Stimulated activated CD4-positive, alpha-beta T cell treated with anti-CD3 and anti-CD28 coated beads, Interleukin-4, amount 100 ng/mL, for 48 hours (primary cell): ENCODE measurements at places on chromosomes 2 and 18.
A peak's percentile ranks its signal among the peaks of the same experiment; 100 is the strongest.

DNA sequence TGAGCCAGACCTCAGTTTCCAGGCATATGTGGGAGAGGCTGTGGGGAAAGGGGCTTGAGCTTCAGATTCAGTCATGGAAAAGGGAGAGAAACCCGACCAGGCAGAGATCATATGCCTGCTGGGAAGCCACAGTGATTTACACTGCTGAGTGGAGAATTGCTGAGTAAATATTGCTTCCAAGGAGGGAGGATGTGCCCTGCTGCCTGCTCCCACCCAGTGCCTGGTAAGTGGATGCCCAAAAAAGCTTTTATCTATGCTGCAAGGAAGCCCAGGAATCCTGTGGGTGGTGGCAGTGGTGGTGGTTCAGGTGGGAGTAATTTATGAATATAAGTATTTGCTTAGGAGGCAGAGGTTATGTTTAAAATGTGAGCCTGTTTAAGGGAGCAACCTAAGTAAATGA, 39.5 kb downstream of the INO80C start:
- DNase-seq, result no peak

DNA sequence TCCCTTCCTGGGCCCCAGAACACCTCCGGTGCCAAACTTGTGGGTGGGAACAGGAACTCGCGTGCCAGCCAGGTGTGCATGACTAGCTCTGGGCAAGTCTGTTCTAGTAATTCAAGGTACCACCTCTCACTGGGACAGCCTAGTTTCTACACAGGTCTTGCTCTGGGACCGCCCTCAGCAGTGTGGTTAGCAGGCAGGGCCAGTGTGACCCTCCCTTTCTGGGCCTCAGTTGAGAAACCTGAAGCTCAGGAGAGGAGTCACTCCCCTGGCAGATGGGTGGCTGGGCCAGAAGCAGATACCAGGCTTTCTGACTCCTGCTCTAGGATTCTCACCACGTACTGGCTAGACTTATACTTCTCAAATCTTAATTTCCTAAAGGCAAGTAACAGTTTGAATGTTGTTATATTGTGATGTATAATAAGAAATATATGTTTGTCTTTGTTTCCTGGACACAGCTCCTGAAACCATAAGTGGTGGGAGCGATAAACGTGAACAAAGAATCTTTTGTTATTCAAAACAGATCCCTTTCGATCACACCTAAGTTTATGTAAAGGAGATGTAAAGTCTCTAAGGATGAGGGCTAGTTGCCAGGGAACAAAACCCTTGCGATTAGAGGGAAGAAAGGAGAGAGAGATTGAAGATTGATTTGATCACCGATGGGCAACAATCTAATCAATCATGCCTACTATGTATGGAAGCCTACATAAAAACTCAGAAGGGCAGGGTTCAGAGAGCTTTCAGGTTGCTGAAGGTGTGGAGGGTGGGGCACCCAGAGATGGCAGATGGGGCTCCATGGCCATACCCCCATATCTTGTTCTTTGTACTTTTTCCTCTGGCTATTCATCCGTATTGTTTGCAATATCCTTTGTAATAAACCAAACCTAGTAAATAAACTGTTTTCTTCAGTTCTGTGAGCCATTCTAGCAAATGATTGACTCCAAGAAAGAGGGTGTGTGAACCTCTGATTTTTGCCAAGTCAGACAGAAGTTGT, 952 bp upstream of the UGT1A6 start:
- no peak for DNase-seq

- DNase-seq, result no peak
Measured at GRCh38 chr2:64769392-64770044, 115.8 kb upstream of the SERTAD2 start.

GRCh38 chr2:77104554-77104953, 417.6 kb downstream of the LRRTM4 start:
- DNase-seq, result no peak

GRCh38 chr2:60410456-60411146, 142.9 kb downstream of the BCL11A start:
- no peak for DNase-seq

- DNase-seq, result no peak
Measured at GRCh38 chr2:30226144-30227032, 4.9 kb upstream of the LBH start.

DNA sequence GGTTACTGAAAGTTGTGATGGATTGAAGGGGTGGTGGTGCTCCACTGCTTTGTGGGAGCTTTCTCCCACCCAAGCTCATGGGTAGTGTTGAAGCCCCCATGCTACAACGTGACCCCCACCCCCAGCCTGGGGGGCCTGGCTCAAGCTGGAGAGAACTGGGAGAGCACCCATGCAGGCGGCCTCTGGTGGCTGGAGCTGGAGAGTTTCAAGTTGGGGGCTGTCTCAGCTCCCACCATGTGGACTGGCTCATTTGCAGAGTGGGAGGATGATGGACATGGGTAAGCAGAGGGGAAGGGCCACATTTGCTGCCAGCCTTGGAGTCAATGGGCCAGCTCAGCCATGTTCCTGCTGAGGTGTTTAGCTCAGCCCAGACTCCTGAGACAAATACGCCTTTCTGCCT, 62.8 kb downstream of the INPP4A start:
- no peak for DNase-seq

DNA sequence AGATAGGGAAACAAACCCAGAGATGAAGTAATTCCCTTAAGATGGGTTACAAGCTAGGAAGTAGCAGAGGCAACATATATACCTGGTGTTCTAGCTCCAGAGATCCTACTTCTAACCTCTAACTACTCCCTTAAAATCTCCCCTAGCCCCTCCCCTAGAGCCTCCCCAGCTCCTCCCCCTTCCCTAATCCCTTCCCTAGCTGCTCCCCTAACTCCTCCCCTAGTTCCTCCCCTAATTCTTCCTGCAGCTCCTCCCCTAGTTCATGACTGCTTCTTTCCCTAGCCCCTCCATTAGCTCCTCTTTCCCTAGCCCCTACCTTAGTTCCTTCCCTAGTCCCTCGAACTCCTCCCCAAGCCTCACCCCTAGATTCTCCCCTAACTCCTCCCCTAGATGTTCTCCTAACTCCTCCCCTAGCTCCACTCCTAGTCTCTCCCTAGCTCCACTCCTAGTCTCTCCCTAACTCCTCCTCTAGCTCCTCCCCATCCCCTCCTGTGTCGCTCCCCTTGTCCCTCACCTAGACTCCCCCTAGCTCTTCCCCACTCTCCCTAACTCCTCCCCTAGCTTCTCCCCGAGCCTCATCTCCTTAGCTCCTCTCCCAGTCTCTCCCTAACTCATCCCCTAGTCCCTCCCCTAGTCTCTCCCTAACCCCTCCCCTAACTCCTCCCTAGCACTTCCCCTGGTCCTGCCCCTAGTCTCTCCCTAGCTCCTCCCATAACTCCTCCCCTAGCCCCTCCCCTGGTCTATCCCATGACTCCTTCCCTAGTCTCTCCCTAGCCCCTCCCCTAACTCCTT, 108.9 kb downstream of the CD226 start:
- peak; percentile 6 for DNase-seq

- DNase-seq, result no peak
Measured at GRCh38 chr2:96799623-96799935, 16.5 kb upstream of the CNNM3 start.

GRCh38 chr2:239106314-239106908, 258.5 kb downstream of the TWIST2 start:
- no peak for DNase-seq

DNA sequence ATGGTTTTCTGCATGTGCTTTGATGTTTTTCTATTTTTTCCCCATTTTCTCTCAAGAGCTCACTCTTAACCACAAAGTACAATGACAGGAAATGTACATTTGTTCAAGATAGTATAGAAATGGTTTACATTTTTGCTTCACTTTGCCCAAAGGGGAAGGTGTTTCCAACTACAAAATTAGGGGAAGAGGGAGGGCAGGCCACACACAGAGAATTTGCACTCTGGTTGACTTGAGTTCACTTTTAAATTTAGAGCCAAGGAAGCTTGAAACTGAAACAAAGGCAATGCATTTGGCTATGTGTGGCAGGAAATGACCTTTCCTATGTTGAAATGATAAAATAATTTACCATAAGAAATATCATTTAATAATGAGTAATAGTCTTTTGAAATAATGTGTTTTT, 19.1 kb upstream of the VIT start:
- no peak for DNase-seq

DNA sequence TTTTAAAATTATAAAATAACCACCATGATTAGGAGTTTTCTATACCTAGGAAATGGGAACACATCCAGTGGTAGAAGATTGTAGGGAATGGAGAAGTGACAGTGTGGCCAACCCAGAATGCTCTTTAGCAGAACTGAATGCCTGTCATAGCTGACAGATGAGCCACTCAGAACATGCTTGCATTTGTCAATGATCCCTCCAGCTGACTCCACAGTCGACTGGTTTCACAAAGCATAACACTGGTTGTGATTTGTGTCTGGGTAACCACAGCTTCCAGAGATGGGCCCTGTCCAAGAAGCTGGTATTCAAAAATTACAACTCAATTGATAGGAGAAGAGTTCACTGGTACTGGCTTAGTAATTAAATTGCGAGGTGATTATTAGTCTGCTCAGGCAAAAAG, 9.0 kb upstream of the CTIF start:
- no peak for DNase-seq

GRCh38 chr2:69733342-69734034, 8.4 kb upstream of the ANXA4 start:
- DNase-seq, result no peak

DNA sequence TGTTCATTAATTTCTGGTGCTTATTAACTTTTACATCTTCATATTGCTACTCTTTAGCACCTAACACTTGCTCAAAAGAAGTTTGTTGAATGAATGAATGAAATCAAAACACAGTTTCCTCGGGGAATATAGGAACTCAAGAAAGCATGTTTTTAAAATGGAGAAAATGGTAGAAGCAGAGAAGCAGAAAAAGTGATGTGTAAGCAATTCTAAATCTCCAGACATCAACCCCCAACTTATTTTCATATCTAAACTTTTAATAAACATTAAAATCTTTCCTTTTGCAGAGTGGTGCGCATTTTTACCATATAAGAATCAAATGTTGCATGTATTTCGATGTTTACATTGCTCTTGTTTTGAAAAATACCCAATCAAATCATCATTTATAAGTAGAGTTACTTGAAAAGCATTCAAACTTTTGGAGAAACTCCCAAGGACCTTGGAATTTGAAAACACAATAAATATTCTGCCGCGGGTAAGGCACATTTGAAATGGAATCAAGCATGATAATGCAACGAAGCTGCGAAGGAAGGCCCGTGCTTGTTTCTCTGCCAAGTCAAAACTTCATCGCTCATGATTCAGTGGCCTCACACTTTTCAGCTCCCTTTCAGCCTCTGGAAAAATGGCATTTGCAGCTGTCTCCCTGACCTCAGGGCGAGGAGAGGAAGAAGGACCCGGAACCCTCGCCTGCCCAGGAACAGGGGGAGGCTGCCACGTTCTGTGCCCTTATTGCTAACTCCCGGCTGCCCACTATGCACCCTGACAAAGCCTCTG, 26.7 kb upstream of the SMIM21 start:
- no peak for DNase-seq

- no peak for DNase-seq
Measured at GRCh38 chr18:25739376-25739775, 351.0 kb downstream of the SS18 start.

DNA sequence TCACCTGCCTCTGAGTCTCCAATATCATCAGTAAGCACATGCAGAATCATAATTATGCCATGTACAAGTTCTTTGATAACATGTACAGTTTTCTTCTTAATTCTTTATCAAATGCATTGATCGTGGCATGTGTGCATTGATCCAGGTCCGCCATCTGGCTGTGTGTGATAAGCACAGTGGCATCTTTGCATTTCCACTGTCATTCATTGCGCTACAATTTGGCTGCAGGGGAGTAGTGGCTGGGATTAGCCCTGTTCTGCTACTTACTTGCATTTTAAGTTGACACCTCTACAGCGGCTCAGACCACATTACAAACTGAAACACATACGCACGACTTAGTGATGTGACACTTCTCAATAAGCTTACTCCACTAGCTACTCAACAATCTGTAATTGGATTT, 83.6 kb upstream of the OTX1 start:
- no peak for DNase-seq

DNA sequence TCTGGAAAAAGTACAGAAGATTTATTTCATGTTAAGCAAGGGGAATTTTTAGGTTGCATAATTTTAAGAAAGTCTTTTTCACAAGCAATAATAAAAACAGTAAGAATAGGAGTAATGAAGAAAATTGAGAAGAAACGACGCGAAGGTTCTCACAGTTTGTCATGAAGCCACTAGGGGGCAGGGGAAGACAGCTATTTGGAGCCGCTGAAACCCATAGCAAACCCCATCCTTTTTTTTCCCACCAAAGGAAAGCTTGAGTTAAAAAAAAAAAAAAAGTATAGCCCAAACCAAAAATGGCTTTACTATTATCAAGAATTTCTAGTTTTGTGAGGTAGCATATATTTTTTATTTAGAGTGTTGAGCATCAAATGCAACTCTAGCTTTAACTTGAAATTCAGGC, 300.9 kb downstream of the PHLPP1 start:
- DNase-seq, result peak; percentile 24

DNA sequence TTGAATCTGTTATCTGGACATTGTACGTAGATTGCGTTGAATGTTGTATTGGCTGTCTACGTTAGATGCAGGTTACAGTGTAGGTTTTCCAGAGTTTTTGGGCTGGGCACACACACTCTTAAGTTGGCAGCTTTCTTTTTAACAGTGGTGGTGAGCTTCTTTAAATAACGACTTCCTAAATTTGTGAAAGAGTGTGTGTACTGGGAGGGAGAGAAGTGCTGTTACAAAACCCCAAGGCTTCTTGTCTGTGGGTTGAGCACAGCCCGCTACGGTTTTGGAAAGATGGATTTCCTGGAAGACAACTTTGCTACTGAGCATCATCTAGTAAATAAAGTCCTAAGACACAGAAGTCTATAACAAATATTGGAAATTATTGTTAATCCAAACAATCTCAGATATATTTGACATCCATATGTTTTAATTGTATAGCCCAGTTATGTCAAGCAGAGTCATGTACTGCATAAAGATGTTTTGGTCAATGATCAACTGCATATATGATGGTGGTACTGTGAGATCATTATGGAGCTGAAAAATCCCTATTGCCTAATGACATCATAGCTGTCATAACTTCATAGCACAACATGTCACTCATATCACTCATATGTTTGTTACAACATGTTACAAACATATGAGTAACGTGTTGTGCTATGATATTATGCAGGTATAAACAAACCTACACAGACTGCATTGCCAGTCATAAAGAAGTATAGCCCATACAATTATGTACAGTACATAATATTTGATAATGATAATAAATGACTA, 7.9 kb upstream of the THUMPD2 start:
- no peak for DNase-seq

DNA sequence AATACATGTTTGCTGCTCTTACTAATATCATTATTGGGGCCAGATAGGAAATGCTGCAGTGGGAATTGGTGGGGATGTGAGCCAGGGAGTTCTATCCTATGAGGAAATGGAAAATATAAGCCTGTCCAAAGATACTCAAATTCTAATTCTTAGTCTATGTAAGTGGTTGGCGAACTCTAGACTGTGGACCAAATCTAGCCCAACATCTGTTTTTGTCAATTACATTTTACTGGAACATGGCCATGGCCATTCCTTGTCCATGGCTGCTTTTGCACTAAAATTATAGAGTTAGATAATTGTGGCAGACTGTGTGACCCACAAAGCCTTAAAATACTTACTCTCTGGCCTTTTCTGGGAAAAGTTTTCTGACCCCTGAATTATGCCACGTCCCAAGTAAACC, 113.3 kb downstream of the MGAT5 start:
- DNase-seq, result no peak

- DNase-seq, result no peak
Measured at GRCh38 chr18:49560624-49561288, 1.1 kb upstream of the LIPG start.
